ENCODE measurements at places on chromosomes 4 and X.

- H3K36me3 ChIP-seq, result no peaks in the 10 kb centered on the region
- no peaks in the 10 kb centered on the region for H3K4me1 ChIP-seq
- H3K27ac ChIP-seq, result no peak overlapping the region
- no peak for DNase-seq
- H3K27me3 ChIP-seq, result no peaks in the 10 kb centered on the region
These were observed 31.4 kb downstream of the SH3RF1 start for GRCh38 chr4:169239221-169239905.

DNA sequence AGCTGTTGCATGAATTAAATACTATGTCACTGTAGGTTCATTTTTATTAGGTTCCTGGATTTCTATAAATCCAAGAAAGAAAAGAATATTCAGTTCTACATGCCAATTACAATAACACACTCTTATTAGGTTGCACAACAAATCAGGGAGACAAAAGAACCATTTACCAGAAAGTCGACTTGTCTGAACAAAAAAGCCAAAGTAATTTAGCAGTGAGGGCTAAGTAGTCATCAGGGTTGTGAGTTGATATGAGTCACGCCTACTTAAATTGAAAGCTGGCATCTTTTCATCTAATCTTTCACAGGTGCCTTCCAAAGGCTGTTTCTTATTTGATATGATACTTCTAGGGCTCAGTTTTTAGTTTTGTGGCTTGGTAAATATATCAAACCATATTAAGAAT, 25.4 kb upstream of the GNRHR start:
- no peaks in the 10 kb centered on the region for H3K36me3 ChIP-seq
- H3K27ac ChIP-seq, result no peak overlapping the region
- H3K4me1 ChIP-seq, result no peaks in the 10 kb centered on the region
- no peak for DNase-seq

GRCh38 chrX:120739300-120739699, 109.4 kb upstream of the C1GALT1C1 start:
- H3K4me3 ChIP-seq, result no peak overlapping the region
- no peaks in the 10 kb centered on the region for H3K27me3 ChIP-seq
- no peak overlapping the region for H3K27ac ChIP-seq
- DNase-seq, result no peak
- H3K4me1 ChIP-seq, result peaks cover 5% of the 10 kb centered on the region

DNA sequence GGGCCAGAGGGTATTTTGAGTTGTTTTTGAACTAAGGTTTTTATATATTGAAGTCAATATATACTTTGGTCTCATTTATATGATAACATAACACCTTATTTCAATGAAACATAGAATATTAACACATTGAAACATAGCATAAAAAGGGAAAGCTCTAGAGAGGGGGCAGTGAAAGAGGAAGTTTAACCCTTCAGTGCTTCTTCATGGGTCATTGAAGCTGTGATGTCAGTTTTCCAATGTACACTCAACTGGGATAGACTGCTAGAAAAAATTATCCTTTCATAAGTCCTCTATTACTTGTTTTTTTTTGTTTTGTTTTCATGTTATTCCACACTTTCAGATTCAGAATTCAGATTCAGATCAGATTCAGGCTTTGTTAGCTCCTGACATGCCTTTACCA, 442.7 kb downstream of the EPHA5 start:
- no peak overlapping the region for H3K27ac ChIP-seq
- H3K36me3 ChIP-seq, result no peaks in the 10 kb centered on the region
- H3K4me1 ChIP-seq, result no peaks in the 10 kb centered on the region
- no peak overlapping the region for H3K4me3 ChIP-seq

DNA sequence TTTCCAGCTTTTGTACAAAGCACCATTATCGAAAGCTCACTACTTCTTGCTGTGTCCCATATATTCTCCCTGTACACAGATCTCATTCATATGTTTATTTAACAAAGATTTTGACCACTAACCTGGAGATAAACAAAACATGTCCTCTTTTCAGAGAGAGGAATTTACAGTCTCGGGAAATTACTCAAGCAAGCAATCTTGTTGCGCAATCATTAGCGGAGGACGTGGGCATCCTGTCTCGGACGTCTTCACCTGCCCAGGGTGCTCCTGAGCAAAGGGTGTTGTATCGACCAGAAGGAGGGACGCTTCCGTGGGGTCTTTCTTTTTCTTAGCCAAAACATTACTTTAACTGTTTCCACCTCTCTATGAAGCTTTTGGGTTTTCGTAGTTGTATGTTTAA, 66.5 kb upstream of the CLCN4 start:
- no peak overlapping the region for H3K27ac ChIP-seq
- no peak overlapping the region for H3K4me3 ChIP-seq
- no peaks in the 10 kb centered on the region for H3K27me3 ChIP-seq
- no peaks in the 10 kb centered on the region for H3K36me3 ChIP-seq

GRCh38 chr4:24334906-24335305, 249.4 kb downstream of the DHX15 start:
- H3K27me3 ChIP-seq, result no peaks in the 10 kb centered on the region
- no peak for DNase-seq
- no peaks in the 10 kb centered on the region for H3K36me3 ChIP-seq
- H3K4me1 ChIP-seq, result no peaks in the 10 kb centered on the region

DNA sequence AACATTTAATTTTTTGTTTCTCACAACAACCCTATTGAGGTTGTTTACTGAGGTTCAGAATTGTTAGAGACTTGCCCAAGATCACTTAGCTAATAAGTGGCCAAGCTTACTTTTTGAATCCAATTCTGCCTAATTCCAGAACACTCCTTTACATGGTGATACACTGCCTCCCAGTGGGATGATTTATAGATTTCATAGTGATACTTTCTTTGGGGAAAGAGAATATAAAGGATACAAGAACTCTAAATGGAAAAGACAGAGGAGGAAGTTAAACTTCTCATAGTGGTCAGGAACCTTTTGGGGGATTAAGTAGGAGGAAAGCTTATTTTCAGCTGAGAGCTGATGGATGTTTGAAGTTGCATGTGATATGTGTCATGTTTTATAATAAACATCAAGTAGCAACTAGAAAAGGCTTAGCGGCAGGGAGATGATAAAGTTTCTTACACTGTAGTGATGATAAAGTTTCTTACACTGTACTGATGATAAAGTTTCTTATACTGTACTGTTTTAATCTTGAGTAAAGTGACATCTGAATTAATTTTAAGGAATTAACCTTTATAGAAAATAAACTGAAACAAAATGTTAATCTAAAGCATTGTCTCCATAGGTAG, 15.3 kb downstream of the STAG2 start:
- no peaks in the 10 kb centered on the region for H3K36me3 ChIP-seq
- no peak overlapping the region for H3K4me3 ChIP-seq
- no peaks in the 10 kb centered on the region for H3K4me1 ChIP-seq

- H3K27ac ChIP-seq, result no peak overlapping the region
- no peak overlapping the region for H3K4me3 ChIP-seq
- no peaks in the 10 kb centered on the region for H3K4me1 ChIP-seq
- DNase-seq, result no peak
These were observed 74.4 kb upstream of the IRF2 start for GRCh38 chr4:184548648-184549341.

- DNase-seq, result no peak
- H3K27ac ChIP-seq, result no peak overlapping the region
- no peaks in the 10 kb centered on the region for H3K4me1 ChIP-seq
These were observed 420.4 kb downstream of the GBA3 start for GRCh38 chr4:23113104-23113503.

GRCh38 chrX:12138361-12139313, at the start of gene FRMPD4:
TSS of gene FRMPD4 (plus strand) at chrX:12138473. CDS start at chrX:12138972, 499 bp downstream.
- H3K27me3 ChIP-seq, result peaks cover 34% of the 10 kb centered on the region
- DNase-seq, result no peak
- H3K4me3 ChIP-seq, result no peak within 1 kb of the TSS
- no peaks in the 10 kb centered on the region for H3K36me3 ChIP-seq
- no peak within 1 kb of the TSS for H3K27ac ChIP-seq

DNA sequence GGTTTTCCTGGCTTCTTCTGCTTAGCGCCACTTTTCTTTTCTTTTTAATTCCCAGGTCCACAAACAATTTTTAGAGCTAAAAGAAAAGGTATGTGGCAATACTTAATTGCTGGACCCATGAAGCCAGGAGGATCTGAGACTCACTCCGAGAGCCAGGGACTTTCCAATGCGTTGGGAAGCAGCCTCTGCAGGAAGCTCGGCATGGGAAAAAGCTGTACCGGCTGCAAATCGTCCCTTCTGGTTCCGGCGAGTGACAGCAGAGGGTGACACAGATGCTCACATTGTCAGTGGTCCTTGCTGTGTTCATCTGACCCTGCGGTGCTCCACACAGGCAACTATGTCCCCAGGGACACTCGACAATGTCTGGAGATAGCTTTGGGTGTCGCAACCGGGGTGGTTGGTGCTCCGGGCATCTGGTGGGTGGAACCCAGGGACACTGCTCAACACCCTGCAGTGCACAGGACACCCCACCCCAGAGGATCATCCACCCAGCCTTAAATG, 164.0 kb downstream of the PRKX start:
- H3K27me3 ChIP-seq, result no peaks in the 10 kb centered on the region
- H3K36me3 ChIP-seq, result no peaks in the 10 kb centered on the region
- no peak overlapping the region for H3K4me3 ChIP-seq
- DNase-seq, result no peak
- no peaks in the 10 kb centered on the region for H3K4me1 ChIP-seq

DNA sequence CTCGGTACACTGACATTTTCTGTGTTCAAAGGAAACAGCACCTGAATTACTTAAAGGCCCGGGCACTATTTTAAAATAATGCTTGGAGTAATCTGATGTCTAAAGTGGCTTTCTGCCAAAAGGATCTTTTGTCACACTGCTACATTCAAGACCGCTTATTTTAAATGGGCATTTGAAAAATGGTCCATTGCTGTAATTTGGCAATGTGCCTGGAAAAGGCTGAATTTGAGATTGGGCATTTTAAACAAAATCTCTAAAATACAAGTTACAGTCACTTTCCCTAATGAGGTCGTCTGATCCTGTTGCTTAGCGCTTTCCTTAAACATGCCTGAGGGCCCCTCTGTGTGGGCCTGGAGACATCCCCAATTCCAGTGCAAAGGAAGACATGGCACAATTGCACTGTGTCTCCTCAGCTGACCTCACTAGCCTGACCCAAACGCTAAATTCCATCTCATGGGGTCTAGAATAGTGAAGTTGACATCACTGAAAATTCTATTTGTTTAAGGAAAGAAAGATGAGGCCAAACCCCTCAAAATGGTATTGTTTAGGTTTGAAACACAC, 214.2 kb downstream of the GPC3 start:
- no peaks in the 10 kb centered on the region for H3K4me1 ChIP-seq
- DNase-seq, result no peak
- H3K36me3 ChIP-seq, result no peaks in the 10 kb centered on the region

DNA sequence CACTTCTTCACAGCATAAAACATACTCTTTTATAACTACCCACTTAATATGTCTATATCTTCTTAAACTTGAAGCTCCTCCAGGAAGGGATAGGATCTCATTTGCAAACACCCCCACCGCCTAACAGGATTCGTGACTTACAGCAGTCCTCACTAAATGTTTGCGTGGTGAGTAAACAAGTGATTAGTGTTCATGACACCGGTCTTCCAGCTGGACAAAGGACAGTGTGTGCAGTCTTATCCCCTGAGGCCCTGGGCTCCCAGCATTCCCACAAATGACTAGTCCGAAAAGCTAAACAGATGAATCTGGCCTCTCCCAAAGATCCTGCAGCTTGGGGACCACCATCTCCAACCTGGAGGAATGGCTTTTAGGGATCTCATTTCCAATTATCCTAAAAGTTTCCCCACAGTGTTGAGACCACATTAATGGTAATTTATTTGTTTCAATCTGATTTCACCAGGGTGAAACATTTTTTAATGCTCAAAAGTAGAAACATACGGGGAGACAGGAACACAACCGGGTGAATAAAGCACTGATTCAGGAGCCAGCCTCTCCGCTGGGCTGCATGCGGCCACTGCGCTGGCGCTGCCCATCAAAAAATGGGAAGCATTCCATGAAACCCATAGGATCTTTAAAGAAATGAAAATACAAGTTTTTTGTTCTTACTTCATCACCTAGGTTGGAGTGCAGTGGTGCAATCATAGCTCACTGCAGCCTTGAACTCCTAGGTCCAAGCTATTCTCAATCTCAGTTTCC, 69.2 kb downstream of the HADH start:
- peaks cover 33% of the 10 kb centered on the region for H3K4me1 ChIP-seq
- no peak overlapping the region for H3K27ac ChIP-seq
- H3K36me3 ChIP-seq, result peaks cover 54% of the 10 kb centered on the region
- no peak overlapping the region for H3K4me3 ChIP-seq
- H3K27me3 ChIP-seq, result no peaks in the 10 kb centered on the region
- no peak for DNase-seq

- no peak overlapping the region for H3K27ac ChIP-seq
- no peaks in the 10 kb centered on the region for H3K36me3 ChIP-seq
- peaks cover 4% of the 10 kb centered on the region for H3K4me1 ChIP-seq
- no peak overlapping the region for H3K4me3 ChIP-seq
These were observed 4.9 kb upstream of the PCGF3 start for GRCh38 chr4:700587-701264.

DNA sequence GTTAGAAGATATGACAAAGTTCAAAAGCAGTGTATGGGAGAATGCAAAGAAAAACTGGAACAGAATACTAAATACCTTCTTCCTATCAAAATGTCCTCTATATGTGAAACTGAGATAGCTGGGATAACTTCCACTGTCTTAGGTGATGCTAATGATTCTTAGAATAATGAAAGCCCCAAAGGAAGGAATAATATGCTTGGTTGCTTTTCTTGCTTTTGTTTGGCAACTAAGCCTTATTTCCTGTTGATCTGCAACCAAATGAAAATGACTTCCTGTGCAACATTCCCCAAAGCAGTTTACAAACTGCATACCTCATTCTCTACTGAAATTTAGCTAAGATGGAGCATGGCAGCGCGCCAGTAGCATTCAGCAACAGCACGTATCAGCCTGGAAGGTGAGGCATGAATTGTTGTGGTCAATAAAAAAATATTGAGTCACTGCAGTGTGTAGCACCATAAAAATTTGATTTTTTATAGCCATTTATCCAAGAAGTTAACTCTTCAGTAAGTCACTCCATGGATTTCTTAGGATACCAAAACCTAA, 18.7 kb downstream of the NDNF start:
- H3K27me3 ChIP-seq, result peaks cover 2% of the 10 kb centered on the region
- DNase-seq, result no peak
- no peaks in the 10 kb centered on the region for H3K4me1 ChIP-seq
- H3K36me3 ChIP-seq, result no peaks in the 10 kb centered on the region
- no peak overlapping the region for H3K4me3 ChIP-seq
- no peak overlapping the region for H3K27ac ChIP-seq

DNA sequence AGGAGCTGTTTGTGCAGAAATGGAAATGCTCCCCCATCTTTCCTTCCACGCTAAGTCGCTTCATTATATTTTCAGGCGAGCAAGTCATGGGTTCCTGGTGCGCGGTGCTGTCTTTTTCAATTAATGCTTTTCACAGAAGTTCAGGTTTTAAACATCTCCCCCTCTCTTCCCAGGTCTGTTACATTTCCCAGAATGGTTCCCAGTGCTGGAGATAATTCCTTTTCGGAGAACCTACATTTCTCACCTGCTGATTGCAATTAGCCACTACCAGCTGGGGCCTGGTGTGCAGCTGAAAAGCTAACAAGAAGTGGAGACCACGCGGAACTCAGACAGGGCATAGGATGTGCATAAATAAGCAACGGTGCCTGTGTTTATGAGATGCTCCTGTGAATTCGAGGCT, 217.8 kb downstream of the MID1IP1 start:
- no peaks in the 10 kb centered on the region for H3K36me3 ChIP-seq
- no peaks in the 10 kb centered on the region for H3K27me3 ChIP-seq
- no peak for DNase-seq
- no peak overlapping the region for H3K4me3 ChIP-seq
- peaks cover 31% of the 10 kb centered on the region for H3K4me1 ChIP-seq
